WERI-Rb-1 (cell line): ENCODE measurements at places on chromosomes 7 and 10.
A peak's percentile ranks its signal among the peaks of the same experiment; 100 is the strongest.

GRCh38 chr7:44273681-44274622 lies 51.4 kb downstream of the CAMK2B start:
- peak; percentile 49 for DNase-seq

DNA sequence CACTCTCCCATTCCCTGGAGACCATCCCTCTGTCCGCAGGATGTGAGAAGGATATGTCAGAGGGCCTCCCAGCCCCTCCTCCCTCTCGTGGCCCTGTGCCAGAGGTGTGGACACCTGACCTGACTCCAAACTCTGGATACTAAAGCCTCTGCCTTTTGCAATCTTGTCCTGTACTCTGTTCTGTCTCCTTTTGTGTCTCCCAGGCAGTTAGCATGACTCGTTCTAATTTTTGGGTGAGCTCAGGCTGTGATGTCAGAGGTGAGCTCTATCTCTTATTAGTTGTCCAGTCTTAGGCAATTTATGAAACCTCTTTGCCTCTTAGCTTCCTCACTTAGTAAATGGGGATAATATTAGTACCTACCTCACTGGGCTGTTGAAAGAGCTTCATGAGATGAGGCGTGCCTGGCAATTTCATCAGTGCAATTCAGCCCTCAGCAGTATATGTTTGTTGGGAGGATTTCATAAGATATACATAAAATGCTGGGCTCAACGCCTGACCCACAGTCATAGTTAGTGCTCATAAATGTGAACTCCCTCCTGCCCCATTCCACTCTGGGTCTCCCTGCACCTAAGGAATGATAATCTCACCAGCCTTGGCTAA lies 10.9 kb downstream of the MARVELD1 start:
- DNase-seq: no peak

- no peak for DNase-seq
Measured at GRCh38 chr7:11437994-11438393, 394.0 kb downstream of the THSD7A start.

DNA sequence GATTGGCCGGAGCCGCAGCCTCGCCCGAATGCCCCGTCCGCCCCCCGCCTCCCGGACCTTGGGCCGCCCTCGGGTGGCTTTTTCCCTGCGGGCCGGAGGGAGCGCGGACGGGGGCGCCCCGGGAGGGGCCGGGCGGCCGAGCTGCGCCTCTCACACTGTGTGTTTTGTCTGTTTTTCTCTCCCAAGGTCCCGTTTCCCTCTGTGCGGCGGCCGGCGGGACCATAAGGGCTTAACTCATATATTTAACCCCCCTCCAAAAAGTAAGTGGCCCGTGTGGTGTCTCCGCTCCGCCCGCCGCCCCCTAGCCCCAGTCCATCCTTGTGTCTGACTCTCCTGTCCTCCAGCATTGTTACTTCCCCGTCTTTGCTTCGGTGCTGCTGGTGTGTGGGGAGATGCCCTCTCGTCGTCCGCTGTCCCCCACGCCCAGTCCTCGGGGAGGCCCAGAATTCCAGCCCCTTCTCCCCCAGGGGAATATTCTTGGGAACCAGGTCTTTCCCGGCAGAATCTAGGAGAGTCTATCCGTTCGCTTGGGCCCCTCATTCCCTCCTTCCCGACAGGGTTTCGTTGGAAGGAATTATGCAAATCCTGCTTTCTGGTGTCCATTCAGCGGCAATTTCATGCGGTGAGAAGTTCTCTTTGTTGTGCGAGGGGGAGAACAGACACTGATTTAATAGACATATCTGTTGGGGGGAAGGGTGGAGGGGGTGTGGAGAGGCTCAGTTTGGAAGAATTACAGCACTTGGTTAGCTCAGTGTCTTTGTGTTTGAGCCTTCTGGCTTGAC lies 1.3 kb downstream of the LCOR start:
- DNase-seq: peak; percentile 65

- no peak for DNase-seq
Measured at GRCh38 chr7:157431173-157431950, 94.6 kb downstream of the DNAJB6 start.

- no peak for DNase-seq
Measured at GRCh38 chr7:125423458-125424155, 494.0 kb upstream of the POT1 start.

DNA sequence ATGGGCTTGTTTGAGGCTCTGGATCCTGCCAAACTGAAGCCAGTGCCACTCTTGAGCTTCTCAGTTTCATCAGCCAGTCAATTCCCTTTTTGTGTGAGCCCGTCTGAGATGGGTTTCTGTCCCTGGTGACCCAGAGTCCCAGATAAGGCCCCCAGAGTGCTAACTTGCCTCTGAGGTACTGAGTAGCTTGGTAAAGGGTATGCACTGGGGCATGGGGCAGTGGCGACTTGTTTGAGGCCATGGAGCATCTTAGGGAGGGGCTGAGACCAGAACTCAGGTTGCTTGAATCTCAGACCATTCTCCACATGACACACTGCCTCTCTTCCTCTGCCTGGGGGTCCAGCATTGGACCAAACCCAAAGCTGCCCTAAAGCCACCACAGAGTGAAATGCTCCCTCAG lies 35.2 kb upstream of the NANOS1 start:
- DNase-seq: no peak

DNA sequence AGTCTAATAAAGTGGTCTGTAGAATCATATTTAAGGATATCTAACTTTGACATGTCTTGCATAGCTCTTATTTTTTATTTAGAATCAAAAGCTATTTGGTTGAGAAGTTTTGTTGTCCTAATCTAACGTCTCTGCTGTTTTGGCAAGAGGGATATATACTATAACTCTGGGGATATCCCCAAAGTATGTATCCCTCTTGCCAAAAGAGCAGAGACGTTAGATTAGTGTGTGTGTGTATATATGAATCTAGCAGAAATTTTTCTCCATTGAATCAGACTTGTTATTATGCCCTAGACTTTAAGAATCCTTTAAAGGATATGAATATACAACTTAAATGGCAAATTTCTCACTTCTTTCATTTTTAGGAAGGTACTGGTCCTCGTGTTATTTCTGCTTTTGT lies 9.6 kb downstream of the SMC3 start:
- no peak for DNase-seq

GRCh38 chr7:132337450-132338080 lies 238.7 kb downstream of the PLXNA4 start:
- DNase-seq: no peak

DNA sequence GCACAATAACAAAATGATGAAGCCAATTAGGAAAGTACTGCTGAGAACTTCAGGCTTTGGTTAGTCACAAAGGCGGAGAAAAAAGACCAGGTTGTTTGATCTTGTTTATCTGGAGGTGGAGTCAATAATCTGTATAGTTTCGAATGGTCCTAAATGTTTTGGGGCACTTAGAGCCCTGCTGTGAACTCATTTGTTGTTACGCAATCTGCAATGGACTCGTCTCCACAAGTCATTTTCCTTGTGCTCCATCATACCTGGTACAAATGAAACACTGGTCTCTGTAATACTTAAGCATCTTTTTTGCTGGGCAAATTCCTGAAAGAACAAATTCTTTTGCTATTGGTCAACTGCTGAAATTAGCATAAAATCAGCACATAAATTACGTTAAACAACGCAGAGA lies 430.5 kb downstream of the GATA3 start:
- DNase-seq: no peak

GRCh38 chr7:25025218-25025671 lies 45.3 kb upstream of the OSBPL3 start:
- DNase-seq: no peak

DNA sequence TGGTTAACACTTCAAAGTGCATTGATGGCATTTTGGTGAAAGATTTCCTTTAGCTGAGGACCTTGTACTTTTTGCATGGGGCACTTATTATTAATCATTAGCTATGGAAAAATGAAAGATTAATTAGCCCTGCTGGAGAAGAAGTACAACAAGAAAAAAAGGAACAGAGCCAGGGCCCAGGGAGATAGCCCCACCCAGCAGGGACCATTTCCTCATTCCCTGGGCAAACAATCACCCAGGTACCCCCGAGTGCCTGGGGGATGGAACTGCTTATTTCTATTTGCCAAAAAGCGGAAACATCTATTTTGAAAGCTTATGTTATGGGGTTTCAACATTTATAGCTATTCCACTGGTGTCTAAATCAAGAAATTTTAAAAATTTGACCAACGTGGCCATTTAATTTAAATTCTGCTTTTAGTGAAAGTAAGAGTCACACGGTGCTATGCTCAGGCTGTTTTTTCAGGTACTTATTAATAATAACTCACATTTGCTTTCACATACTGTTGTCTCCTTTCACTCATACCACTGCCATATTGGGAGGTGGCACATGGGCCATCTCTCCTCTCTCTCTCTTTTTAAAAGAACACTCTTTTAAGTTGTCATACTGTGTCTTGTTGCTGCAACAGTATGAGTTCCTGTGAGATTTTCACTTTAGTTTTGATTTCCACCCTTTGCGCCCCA lies 143.6 kb upstream of the KIF5B start:
- no peak for DNase-seq

GRCh38 chr7:48052748-48053147 lies 17.4 kb downstream of the C7orf57 start:
- DNase-seq: no peak

- DNase-seq: peak; percentile 48
Measured at GRCh38 chr10:36779238-36779846, 346.1 kb upstream of the ANKRD30A start.

DNA sequence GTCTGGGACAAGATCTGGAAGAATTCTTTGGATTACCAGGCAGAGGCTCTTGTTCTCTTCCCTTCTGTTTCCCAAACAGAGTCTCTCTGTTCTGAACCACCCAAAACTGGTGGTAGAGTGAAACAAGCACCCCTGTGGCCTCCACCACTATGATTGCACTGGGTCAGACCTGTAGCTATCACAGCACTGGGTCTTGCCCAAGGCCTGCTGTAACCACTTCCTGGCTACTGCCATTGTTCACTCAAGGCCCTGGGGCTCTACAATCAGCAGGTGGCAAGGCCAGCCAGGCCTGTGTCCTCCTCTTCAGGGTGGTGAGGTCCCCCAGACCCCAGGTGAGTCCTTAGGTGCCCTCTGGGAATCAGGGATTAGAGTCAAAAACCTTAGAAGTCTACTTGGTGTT lies 4.1 kb upstream of the LRRC17 start:
- DNase-seq: no peak

DNA sequence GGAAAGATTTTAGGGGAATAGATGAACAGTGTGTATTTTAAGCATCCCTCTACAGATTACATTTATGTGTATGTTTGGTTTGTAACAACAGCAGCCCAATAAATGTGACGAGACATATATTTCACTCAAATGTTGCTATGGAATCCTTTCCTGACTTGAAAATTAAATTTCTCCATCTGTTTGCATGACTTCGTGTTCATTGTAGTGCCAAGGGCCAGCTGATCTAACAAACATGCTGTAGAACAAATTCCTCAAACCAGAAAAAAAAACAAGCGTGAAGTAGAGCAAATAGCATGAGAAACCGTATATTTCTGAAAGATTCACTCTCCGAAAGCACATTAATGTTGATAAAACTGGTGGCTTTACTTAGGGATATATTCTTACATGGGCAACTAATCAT lies 87.8 kb downstream of the NRCAM start:
- DNase-seq: no peak

DNA sequence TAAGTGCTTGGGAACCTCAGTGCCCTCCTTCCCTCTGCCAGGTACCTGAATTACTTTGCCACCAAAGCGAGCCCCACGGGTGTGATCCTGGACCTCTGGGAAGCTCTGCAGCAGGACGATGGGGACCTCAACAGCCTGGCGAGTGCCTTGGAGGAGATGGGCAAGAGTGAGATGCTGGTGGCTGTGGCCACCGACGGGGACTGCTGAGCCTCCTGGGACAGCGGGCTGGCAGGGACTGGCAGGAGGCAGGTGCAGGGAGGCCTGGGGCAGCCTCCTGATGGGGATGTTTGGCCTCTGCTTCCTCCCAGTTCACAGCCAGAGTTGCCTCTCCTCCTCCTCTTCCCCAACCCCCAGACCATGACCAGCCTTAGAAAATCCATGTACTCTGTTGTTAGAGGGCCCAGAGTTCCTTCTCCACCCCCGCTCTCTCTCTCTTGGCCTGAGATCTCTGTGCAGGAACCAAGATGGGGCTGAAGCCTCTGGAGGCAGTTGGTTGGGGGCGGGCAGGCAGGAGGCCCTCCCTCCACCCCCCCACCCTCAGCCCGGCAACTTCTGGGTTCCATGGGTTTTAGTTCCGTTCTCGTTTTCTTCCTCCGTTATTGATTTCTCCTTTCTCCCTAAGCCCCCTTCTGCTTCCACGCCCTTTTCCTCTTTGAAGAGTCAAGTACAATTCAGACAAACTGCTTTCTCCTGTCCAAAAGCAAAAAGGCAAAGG lies 19.8 kb upstream of the SLC29A3 start:
- DNase-seq: no peak

- DNase-seq: no peak
Measured at GRCh38 chr7:95590387-95591248, 5.7 kb downstream of the PDK4 start.

GRCh38 chr10:71767420-71768035 lies 5.8 kb downstream of the VSIR start:
- no peak for DNase-seq

DNA sequence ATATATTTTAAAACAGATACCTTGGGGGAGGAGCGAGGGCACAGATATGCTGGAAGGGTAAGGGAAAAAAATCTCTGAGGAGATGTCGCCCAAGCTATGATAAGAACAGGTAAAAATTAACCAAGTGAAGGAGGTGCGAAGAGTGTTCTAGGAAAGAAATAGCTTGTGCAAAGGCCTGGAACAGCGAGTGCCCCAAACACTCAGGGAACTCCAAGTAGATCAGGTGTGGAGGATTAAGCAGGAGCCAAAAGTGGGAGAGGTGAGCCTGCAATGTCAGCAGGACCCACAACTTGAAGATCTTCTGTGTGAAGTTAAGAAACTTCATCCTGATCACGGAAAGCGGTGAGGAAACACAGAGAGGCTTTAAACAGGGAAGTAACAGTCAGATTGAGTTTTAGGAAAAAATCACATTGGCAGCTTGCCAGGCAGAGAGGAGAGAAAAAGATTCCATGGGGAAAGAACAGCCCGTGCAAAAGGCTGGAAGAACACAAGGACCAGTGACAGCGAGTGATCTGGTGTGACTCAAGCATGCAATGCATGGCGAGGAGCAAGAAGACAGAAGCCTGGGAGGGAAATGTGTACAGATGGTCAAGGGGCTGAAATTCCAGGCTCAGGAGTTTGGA lies 30.7 kb downstream of the FGF8 start:
- DNase-seq: no peak

GRCh38 chr10:86900955-86901354 lies 56.5 kb downstream of the MMRN2 start:
- DNase-seq: no peak

- DNase-seq: no peak
Measured at GRCh38 chr7:69445541-69445940, 152.7 kb upstream of the AUTS2 start.

DNA sequence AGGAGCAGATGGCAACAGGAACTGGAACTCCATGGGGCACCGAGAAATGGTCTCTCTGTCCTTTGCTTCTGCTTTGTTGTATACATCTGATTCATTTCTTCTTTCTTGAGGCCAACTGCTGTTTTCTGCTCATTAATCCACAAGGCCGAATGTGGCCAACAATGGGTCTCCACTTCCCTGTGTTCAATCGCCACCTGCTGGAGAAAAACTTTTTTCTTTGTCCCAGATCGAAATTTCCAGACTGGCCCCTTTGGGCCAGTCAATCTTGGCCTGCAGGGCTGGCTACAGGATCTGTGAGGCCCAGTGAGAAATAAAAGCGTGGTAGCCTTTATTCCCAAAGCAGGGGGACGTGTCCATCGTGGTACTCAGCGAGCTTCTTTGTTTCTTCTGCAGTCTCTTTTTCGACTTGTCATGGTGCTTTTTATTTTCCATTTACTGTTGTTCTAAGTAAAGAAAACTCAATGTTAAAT lies 58.8 kb downstream of the PARP12 start:
- DNase-seq: peak; percentile 63
